A549 treated with GW870086 at 1 μM for 4 hours (cell line): ENCODE measurements at places on chromosomes 7 and 10. TPM values are rescaled to one million over a fixed set of nuclear protein-coding genes. Genes with fewer than 3 reads are reported as not detected.

RRP12 gene
- 48.0 to 66.6 TPM (median 55.2 TPM) in 5 replicates for total RNA-seq

NPY4R2 gene
- 16.1 to 27.6 TPM (median 24.7 TPM) in 5 replicates for total RNA-seq

WEE2 gene
- not detected in 5 replicates for total RNA-seq

CLDN12 gene
- 16.1 to 31.9 TPM (median 26.9 TPM) in 5 replicates for total RNA-seq

SBDS gene
- total RNA-seq: 102 to 118 TPM (median 112 TPM) in 5 replicates

OR2A42 gene
- not detected in 5 replicates for total RNA-seq

ZNF467 gene
- 0.91 to 1.2 TPM (median 1.0 TPM) in 5 replicates for total RNA-seq

PDGFA gene
- total RNA-seq: 24.2 to 29.2 TPM (median 25.2 TPM) in 5 replicates

LIPF gene
- total RNA-seq: not detected in 5 replicates

C1QL3 gene
- total RNA-seq: not detected in 5 replicates

HMX3 gene
- 0.19 TPM in 1 of 5 replicates, not detected in the others for total RNA-seq

GIMAP2 gene
- 0.08 TPM in 1 of 5 replicates, not detected in the others for total RNA-seq

CRPPA gene
- total RNA-seq: 0.36 to 0.85 TPM (median 0.59 TPM) in 5 replicates

ACHE gene
- total RNA-seq: 2.2 to 3.0 TPM (median 2.8 TPM) in 5 replicates

IQUB gene
- 0.12 TPM in 1 of 5 replicates, not detected in the others for total RNA-seq

HACD1 gene
- total RNA-seq: 35.3 to 65.4 TPM (median 61.2 TPM) in 5 replicates

NKX1-2 gene
- total RNA-seq: 0.03 to 0.06 TPM in 2 of 5 replicates, not detected in the others

FAM131B gene
- 0.27 to 0.65 TPM (median 0.40 TPM) in 5 replicates for total RNA-seq

TAS2R5 gene
- 0.37 to 0.51 TPM (median 0.41 TPM) in 5 replicates for total RNA-seq

ARL5B gene
- total RNA-seq: 5.7 to 9.4 TPM (median 8.2 TPM) in 5 replicates

AS3MT gene
- 3.2 to 4.6 TPM (median 4.2 TPM) in 5 replicates for total RNA-seq
